ENCODE measurements at places on chromosomes 2 and 18.

GRCh38 chr18:9547782-9548181 lies 66.6 kb downstream of the PPP4R1 start:
- no peak for DNase-seq

- DNase-seq, result no peak
Measured at GRCh38 chr2:229261076-229261475, 10.0 kb downstream of the PID1 start.

- DNase-seq, result no peak
Measured at GRCh38 chr18:48962994-48963561, 12.3 kb upstream of the SMAD7 start.

GRCh38 chr2:118607641-118608040 lies 239.8 kb downstream of the EN1 start:
- no peak for DNase-seq

- peak; percentile 8 for DNase-seq
Measured at GRCh38 chr2:160784034-160784433, 290.4 kb upstream of the RBMS1 start.

- no peak for DNase-seq
Measured at GRCh38 chr2:164126960-164127660, 391.3 kb upstream of the FIGN start.

DNA sequence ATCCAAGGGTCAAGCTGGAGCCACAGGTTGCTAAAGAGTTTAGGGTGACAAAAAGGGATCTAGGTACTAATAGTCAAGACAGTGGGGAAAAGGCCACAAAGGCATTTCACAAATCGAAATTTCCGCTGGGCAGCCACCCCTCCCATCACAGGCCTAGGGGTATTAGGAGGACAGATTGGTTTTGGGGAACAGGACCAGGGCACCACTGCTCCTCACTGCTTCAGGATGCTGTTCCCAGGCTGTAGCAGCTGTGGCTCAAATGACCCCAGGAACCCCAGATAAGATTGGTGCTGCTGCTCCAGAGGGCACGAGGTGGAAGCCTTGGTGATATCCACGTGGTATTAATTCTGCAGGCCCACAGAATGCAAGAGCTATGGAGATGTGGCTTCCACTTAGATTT lies 22.7 kb downstream of the KLHL23 start:
- DNase-seq, result no peak

- no peak for DNase-seq
Measured at GRCh38 chr2:12767541-12767940, 50.8 kb downstream of the TRIB2 start.

DNA sequence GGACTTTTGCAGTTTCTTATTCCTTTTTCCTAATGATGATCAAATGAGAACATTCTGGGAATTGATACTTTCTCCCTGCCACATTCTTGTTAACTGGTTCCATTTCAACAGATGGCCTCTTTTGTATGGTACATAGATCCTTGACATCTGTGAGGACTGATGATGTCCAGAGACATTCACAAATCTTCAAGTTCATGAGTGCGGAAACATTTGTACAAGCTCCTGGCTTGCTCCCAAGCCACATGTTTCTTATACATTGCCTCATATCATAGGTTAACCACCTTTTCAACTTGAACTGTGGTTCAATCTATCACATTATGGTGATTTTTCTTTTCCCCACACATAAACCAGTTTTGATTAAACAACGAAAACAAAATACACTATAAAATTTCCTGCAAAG lies 267.3 kb downstream of the CLIP4 start:
- DNase-seq, result no peak

- DNase-seq, result no peak
Measured at GRCh38 chr2:172342078-172342477, 85.3 kb upstream of the ITGA6 start.

DNA sequence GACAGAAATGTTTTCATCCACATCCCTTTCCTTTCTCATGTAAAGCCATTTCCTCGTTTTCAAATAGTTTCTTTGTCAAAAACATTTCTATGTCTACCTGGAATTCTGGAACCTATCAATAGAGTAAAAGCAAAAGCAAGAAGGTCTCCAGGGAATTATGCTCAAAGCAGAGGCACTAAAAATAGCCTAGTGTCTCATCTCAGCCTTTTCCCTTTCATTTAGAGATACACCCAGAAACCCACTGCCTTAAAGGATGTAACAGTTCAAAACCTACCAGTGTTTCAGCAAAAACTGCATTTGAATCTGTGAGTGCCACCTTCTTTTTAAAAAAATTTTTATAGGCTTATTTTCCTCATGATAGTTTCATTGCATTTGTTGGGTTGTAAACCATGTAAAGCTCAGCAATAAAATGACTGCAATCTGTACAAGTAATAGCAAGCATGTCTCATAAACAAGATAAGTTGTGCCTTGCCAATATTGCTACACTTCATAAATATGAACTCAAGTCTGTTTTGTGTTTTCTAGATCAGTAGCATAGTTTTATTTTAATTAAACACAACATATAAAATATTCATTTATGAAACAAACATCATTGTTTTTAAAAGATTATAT lies 927.3 kb upstream of the ACVR2A start:
- DNase-seq, result no peak

All from A172 (cell line).